Endothelial cell of umbilical vein (primary cell): ENCODE measurements at places on chromosomes 6 and 20. TPM values are rescaled to one million over a fixed set of nuclear protein-coding genes. Genes with fewer than 3 reads are reported as not detected.
A peak's percentile ranks its signal among the peaks of the same experiment; 100 is the strongest.

GRCh38 chr6:152380993-152381898 is 255.9 kb downstream of the SYNE1 start:
- H3K27ac ChIP-seq: peak overlapping the region; percentile 96
- peak; percentile 95 for DNase-seq
- peak overlapping the region; percentile 84 for H3K4me3 ChIP-seq
- peaks cover 23% of the 10 kb centered on the region for H3K4me1 ChIP-seq
- H3K27me3 ChIP-seq: no peaks in the 10 kb centered on the region

DNA sequence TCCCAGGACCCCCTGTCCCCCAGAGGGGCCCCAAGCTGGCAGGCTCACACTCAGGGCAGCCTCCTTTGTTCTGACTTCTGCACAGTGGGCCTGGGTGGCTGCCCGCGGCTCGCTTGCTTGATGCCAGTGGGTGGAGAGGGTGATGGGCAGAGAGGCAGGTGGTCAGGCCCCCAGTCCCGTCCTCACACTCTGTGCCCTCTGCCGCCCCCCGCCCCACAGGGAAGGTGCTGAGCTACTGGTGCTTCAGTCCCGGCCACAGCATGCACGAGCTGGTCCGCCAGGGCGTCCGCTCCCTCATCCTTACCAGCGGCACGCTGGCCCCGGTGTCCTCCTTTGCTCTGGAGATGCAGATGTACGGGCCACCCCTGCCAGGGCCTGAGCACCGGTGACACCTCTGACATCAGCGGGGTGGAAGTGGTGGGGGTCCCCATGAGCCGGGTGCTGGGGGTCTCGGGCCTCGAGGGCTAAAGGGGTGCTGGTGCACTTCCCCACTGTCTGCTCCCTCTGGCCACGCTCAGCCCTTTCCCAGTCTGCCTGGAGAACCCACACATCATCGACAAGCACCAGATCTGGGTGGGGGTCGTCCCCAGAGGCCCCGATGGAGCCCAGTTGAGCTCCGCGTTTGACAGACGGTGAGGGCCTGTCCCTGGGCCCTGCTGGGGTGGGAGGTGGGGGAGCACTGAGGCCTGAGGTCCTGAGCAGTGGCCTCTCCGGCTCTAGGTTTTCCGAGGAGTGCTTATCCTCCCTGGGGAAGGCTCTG is 8.9 kb upstream of the TNFRSF6B start:
- DNase-seq: no peak
- no peaks in the 10 kb centered on the region for H3K27me3 ChIP-seq
- no peak overlapping the region for H3K4me3 ChIP-seq
- H3K4me1 ChIP-seq: peaks cover 40% of the 10 kb centered on the region
- H3K36me3 ChIP-seq: no peaks in the 10 kb centered on the region

DNA sequence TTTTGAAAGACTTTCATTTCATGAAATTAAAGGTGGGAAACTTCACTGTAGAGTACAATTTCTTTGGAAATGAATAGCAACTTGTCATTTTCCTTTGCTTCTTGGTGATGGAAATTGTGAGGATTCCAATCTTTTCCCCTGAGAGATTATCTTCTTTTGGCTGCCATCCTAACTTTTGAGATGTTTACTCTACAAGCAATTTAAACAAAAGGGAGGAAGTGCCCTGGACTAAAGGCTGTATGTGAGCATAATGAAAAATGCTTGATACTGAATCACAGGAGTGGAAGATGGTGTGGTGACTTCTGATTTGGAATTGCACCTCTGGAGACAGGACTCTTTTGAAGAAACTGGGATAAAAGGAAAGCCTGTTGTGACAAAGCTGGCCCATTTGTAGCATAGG is 43.1 kb upstream of the JAG1 start:
- H3K27ac ChIP-seq: no peak overlapping the region
- no peak overlapping the region for H3K4me3 ChIP-seq
- no peaks in the 10 kb centered on the region for H3K36me3 ChIP-seq
- DNase-seq: peak; percentile 63

Gene HLA-DMA
- 0.53 and 1.2 TPM in 2 replicates for total RNA-seq

DNA sequence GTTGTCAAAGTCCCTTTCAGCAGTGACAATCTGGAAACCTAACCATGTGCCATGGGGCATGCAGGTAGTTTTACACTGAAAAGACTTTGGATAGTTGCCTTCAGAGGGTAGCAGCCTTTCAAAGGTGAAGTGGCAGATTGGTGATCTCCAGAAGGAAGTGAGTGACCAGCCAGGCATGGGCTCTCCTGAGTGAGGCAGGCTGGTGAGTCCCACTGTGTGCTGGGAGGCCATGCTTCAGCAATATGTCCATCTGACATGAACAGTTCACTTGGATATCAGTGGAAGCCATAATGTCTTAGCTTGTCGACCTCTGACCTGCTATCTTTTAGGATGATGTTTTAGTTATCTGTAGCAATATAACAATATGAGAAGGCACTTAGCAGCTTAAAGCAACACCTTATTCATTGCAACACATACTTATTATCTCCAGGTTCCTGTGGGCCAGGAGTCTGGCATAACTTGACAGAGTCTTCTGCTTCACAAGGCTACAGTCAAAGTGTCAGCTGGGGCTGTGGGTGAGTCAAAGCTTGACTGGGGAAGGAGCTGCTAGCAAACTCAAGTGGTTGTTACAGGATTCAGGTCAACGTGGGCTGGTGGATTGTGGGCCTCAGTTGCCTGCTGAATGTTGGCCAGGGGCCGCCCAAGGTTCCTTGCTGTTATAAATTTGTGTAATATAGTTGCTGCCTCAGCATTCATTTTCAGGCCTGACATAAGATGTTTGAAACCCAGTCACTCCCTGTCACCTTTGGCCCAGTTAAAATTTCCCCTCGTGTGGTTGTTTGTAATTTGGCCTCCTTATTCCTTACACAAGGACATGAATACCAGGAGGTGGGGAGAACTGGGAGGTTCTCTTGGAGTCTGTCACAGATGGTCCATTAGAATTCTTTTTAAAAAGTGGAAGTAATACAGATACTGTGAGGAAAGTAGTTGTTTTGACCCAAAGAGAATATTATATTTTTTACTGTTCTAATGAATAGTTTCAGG is 100.2 kb downstream of the UST start:
- no peaks in the 10 kb centered on the region for H3K4me1 ChIP-seq
- no peaks in the 10 kb centered on the region for H3K36me3 ChIP-seq
- no peak for DNase-seq
- H3K4me3 ChIP-seq: no peak overlapping the region
- no peaks in the 10 kb centered on the region for H3K27me3 ChIP-seq

Gene MOG
- not detected in 2 replicates for total RNA-seq

Gene CCN6
- not detected in 2 replicates for total RNA-seq

DNA sequence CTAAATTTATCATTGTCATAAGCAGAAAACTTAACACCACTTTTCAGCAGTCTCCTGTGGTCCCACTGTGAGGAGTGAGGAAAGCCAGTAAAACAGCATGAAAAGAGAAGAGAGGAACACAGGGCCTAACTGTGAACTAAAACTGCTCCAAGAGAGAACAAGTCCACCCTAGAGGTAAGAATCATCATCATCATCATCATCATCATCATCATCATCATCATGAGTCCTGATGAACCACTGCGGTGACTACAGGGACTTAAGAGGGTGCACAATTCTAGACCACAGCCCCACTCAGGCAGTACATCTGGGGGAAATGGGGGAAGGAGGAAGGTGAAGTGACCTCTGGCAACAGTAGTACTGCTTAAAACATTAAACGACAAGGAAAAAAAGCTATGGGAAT is 13.6 kb downstream of the ZNF337 start:
- no peaks in the 10 kb centered on the region for H3K4me1 ChIP-seq
- no peak for DNase-seq
- no peak overlapping the region for H3K4me3 ChIP-seq
- peaks cover 8% of the 10 kb centered on the region for H3K36me3 ChIP-seq
- H3K27me3 ChIP-seq: no peaks in the 10 kb centered on the region
- no peak overlapping the region for H3K27ac ChIP-seq

Gene SNAP25
- total RNA-seq: 2.2 and 4.4 TPM in 2 replicates

DNA sequence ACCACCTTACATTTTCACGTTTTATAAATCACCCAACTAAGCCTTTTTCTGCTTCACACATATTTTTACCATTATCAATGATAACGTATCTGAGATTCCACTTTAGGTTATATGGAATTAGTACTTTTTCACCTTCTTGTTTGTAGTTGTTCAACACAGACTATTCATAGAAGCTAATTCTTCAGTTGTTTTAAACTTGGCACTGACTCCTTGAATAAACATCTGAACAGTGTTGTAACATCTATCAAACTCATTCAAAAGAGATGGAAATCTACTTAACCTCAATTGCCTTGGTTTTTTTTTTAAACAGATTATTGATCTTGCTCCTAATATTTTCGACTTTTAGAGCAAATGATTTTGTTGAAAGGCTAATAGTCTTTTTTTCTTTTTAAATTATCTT is 34.2 kb downstream of the PTPRA start:
- DNase-seq: no peak
- no peak overlapping the region for H3K27ac ChIP-seq
- no peaks in the 10 kb centered on the region for H3K4me1 ChIP-seq
- no peaks in the 10 kb centered on the region for H3K27me3 ChIP-seq
- H3K36me3 ChIP-seq: no peaks in the 10 kb centered on the region
